ENCODE measurements at places on chromosomes 4 and X.
A peak's percentile ranks its signal among the peaks of the same experiment; 100 is the strongest.

DNA sequence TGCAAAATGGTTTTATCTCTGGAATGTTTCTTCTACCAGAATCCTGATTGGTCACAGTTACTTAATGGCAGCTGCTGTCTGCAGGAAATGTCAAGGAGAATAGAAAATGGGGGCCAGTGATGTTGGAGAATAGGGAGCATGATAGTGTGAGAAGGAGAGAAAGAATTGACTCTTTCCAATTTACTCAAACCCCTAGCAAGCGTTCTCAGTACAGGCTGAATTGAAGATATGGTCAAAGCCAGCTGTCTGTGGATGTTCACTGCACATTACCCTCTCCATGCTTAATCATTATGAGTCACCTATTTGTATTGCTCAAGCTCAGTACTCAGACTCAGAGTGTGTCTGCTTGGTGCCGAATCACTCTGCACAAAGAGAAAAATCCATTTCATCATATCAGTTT is 57.8 kb upstream of the FAM47B start:
- no peak for DNase-seq

- no peak for DNase-seq
Observed at GRCh38 chr4:108331905-108332632, 163.3 kb upstream of the LEF1 start.

- DNase-seq: no peak
Observed at GRCh38 chrX:70669120-70669519, 224.5 kb downstream of the DLG3 start.

DNA sequence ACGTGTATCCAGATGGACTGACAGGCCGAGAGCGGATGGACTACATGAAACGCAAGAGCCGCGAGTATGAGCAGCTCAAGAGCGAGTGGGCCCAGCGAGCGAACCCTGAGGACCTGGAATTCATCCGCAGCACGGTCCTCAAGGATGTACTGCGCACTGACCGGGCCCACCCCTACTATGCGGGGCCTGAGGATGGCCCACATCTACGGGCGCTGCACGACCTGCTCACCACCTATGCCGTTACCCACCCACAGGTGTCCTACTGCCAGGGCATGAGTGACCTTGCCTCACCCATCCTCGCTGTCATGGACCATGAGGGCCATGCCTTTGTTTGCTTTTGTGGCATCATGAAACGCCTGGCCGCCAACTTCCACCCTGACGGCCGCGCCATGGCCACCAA is 14.6 kb upstream of the RBM3 start:
- no peak for DNase-seq

- DNase-seq: peak; percentile 8
Observed at GRCh38 chr4:185096032-185096653, 46.9 kb upstream of the SLC25A4 start.

- no peak for DNase-seq
Observed at GRCh38 chr4:139223682-139224317, 46.8 kb upstream of the ELF2 start.

GRCh38 chrX:129759576-129760061 is 20.1 kb upstream of the SASH3 start:
- no peak for DNase-seq

GRCh38 chr4:82691431-82691830 is 107.2 kb downstream of the SCD5 start:
- DNase-seq: no peak

DNA sequence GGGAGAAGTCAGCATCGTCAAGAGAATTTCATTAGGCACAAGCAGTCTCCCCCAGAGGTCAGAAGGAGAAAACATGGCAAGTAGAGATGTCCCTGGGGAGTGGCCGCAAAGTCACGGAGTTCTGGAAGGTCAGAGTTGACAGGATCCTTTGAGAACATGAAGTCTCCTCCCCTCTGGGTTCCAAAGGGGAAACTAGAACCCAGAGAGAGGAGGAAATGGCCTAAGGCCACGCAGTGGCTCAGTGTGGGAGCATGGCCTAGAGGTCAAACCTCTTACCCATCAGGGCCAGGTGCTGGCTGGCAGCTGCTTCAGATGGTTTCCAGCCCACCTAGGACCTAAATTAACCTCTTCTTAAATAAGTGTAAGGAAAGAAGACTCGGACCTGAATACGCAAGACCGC is 884 bp downstream of the IDH3G start:
- no peak for DNase-seq

GRCh38 chr4:53376900-53377299 is 541 bp upstream of the FIP1L1 start:
- no peak for DNase-seq

Measured in NCI-H2227 treated with DMSO at 0.1 percent for 48 hours (cell line).